ENCODE measurements at places on chromosomes 13 and 19. TPM values are rescaled to one million over a fixed set of nuclear protein-coding genes. Genes with fewer than 3 reads are reported as not detected.

Gene ONECUT3
- total RNA-seq: not detected

Gene HIPK4
- 1.0 TPM for total RNA-seq

GRCh38 chr13:86862137-86862536 is 809.0 kb upstream of the SLITRK5 start:
- no peak for DNase-seq

DNA sequence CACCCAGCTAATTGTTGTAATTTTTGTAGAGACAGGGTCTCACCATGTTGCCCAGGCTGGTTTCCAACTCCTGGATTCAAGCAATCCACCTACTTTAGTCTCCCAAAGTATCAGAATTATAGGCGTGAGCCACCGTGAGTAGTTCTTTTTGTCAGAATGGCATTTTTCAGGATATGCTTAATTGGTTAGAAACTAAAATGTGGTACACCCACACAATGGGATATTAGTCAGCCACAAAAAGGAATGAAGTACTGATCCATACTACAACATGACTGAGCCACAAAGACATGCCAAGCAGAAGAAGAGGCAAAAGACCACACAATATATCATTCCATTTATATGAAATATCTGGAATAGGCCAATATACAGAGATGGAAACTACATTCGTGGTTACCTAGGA is 41.7 kb upstream of the MAP3K10 start:
- DNase-seq: no peak

DNA sequence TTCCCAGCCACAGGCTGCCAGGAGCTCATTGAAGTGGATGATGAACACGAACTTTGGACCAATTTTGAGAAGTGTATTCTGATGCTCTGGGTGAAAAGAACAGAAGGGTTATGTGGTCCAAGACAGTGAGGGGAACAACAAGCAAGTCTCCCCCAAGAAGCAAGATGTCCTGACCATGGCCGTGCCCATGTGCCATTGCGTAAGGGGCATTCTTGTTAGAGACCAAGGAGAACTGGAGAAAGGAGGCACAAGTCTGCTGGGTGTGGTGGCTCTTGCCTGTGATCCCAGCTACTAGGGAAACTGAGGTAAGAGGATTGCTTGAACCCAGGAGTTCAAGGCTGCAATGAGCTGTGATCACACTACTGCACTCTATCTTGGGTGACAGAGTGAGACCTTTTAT is 27.0 kb upstream of the UBAC2 start:
- no peak for DNase-seq
